Stimulated activated CD8-positive, alpha-beta memory T cell treated with anti-CD3 and anti-CD28 coated beads, Interleukin-4, amount 100 ng/mL, for 24 hours (primary cell): ENCODE measurements at places on chromosomes 4 and X.

GRCh38 chr4:41098093-41099048 is 116.0 kb downstream of the APBB2 start:
- DNase-seq: no peak

DNA sequence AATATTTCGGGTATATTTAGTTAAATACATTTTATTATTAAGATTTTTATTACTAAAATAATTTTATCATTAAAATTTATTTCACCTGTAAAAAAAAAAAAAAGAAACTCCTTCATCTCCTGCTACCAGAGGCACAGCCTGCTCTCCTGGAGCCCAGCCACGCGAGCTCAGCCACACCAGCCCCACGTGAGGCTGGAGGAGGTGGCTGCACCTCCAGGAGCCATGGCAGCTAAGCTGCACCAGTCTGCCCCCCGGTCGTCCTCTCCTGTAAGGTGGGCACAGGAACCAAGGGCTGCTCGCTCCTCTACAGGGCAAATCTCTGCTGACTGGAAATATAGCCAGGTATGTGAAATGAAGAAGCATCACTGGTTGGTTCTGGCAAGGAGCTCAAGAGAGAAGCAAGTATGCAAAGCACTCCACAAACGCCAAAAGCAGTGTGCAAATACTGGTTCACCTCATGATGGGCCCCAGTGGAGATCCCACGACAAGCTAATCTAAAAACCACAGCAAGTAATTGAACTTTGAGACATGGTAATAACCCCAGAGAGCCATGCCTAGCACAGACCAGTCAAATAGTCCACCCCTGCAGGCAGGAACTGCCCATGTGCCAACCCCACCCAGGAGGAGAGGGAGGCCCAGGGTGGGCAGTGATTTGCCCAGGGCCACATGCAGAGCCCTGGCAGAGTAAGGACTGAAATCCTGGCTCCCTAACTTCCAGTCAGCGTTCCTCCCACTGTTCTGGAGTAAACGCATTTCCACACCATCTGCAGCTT is 90.1 kb downstream of the WFS1 start:
- DNase-seq: no peak

- no peak for DNase-seq
Measured at GRCh38 chrX:8433109-8434062, 31.2 kb upstream of the VCX3B start.

GRCh38 chr4:81891005-81891996 is 419.6 kb upstream of the RASGEF1B start:
- DNase-seq: no peak

- no peak for DNase-seq
Measured at GRCh38 chr4:14132301-14132700, 504.8 kb upstream of the BOD1L1 start.

GRCh38 chr4:26864899-26865298 is 4.3 kb downstream of the STIM2 start:
- DNase-seq: no peak

DNA sequence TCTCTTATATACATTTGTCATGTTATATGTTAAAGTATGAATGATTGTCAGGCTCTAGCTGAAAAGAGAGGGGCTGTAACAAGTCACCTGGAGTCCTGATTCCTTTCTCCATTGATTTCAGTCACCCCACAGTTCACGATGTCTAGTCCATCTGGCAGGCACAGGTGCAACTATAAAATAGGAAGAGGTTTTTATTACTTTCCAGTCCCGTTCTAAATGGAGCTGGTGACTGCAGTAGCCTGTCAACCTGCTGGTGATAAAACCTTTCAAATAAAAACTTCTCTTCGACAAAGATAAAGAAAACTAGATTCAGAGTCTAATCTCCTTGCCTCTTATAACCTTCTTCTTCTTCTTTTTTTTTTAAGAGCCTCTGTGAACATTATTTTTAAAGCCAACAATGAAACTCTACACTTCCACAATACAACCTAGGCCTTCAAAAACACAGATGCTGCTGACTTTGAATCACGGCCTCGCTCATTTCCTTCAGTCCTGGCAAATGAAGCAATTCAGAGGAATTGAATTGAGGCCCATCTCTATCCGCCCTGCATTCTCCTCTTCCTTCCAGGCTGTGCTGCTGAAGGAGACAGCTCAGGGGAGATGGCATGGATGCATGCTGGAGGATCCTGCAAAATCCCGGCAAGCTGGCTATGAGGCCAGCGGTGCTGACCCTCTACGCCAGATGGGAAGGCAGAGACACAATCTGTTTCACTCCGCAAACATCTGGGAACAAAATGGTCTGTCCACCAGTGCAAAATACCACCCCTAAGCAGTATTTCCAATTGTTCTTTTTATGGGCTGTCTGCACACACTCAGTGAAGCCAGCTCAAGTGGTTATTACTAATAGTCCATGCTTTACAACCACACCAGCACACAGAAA is 27.3 kb upstream of the CDKN2AIP start:
- DNase-seq: no peak

GRCh38 chr4:108181704-108182103 is 13.0 kb upstream of the LEF1 start:
- DNase-seq: no peak

GRCh38 chr4:137946453-137947174 is 295.5 kb downstream of the SLC7A11 start:
- DNase-seq: no peak

DNA sequence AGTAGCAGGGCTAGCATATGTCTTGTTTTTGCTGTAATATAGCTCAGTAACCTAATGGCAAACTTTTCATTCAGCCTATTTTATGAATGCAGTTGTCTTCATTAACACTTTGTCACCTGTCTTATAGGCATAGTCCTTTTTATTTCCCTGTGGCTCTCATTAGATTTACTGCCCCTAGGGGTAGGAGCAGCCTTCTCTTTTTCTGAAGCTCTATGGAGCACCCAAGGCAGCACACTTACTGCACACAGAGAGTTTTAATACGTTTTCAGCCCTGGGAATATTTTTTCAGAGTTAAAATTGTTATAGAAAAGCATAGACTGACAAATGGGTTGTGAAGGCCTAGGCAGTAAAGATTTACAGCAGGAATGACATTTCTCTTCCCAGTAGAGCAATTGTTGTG is 406.8 kb downstream of the TMA16 start:
- DNase-seq: no peak

DNA sequence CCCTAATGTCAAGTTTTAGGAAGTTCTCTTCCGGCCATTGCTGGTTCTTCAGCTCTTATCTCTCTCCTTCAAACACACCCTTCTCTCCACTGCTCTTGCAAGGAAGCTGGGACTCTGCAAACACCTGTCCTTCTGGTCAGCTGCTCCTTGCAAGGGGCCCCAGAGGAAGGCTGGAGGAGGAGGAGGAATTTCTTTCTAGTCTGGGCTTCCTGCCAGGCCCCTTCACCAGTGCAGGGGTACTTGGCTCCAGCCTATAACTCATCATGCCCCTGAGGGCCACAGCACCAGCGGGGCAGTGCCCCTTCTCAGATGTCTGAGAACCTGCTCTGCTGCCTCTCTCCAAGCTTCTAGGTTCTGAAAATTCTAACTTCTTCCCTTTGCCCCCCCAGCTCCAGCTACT is 46.7 kb downstream of the REELD1 start:
- no peak for DNase-seq

DNA sequence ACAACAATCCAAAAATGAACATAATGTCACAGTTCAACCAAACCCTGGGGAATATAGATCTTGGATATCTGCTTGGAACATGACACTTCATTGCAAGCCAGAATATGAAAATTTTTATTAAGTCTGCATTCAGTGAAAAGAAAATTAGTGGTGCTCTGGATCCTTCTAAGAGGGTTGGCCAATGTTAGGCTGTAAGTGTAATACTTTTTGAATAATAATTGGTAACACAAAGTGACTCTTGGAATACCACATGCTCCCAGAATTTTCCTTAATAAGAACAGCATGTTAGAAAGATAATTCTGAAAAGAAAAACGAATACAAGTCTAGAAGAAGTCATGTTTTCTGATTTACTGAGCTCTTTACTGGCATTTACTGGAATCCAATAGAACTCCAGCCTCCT is 175.8 kb downstream of the RASL11B start:
- no peak for DNase-seq

DNA sequence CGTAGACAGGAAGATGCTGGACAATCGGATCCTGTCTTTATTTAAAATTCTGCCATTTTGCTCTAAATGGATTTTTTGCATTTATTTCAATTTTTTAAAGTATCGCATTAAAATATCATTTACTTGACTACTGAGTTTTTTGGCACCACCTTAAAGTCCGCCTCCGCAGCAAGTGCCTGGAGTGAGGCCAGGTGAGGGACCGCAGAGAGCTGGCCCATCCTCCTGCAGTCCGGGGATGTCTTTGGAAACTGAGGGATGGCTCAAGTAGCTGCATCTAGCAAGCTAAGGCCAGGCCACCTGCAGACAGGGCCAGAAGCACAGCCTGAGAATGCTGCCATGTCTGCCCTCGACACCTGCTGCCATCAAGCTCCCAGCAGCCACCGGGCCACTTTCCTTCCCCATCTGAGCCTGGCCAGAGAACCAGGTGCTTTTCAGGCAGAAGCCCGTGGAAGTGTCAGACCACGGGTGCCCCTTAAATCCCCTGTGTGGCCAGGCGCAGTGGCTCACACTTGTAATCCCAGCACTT is 69.6 kb downstream of the ABLIM2 start:
- no peak for DNase-seq

GRCh38 chrX:40444798-40445496 is 135.8 kb upstream of the ATP6AP2 start:
- DNase-seq: no peak
